CD4-positive, alpha-beta T cell treated with Interleukin-2 at 100 ng/mL for 4 hours (primary cell): ENCODE measurements at places on chromosomes 13 and 19.

DNA sequence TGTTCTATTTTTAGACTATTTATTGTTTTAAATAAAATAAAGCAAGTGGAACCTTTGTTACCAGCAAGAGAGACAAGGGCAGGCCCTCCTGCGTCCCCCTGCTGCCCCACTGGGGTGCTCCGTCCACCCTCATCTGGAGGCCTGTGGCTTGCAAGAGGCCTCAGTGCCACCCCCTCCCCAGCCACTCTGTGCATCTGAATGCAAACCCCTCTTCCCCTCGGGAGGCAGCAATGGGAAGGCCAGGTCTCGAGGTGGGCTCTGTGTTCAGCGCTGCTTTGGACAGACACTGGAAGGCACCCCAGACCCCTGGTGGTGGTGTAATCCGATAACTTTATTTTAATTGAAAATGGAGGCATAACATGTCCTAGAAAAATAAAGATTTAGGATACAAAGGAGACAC is 4.6 kb downstream of the SIX5 start:
- DNase-seq: no peak

DNA sequence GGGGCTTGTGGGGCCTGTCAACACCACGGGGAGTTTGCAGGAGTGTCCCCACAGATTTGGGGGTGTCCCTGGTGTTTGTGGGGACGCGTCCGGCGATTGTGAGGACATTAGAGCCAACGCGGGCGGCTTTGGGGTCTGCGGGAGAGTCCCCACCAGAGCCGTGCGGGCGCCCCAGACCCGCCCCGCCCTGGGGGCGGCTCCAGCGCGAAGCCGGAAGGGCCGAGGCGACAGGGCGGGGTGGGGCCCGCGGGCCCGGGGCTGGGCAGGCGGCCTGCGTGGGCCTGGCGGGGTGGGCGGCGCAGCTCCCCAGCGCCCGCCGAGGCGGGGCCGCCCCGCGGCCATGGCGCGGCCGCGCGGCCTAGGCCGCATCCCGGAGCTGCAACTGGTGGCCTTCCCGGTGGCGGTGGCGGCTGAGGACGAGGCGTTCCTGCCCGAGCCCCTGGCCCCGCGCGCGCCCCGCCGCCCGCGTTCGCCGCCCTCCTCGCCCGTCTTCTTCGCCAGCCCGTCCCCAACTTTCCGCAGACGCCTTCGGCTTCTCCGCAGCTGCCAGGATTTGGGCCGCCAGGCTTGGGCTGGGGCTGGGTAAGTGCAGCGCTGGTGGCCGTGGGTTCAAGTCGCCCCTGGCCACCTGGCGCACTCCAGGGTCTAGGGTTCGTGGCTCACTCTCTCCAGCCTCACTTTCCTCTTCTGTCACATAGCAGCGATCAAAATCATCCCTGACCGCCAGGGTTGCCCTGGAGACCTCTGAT is 10.3 kb downstream of the PDE4A start:
- no peak for DNase-seq

GRCh38 chr19:48770266-48770665 is 14.9 kb downstream of the FGF21 start:
- DNase-seq: no peak

DNA sequence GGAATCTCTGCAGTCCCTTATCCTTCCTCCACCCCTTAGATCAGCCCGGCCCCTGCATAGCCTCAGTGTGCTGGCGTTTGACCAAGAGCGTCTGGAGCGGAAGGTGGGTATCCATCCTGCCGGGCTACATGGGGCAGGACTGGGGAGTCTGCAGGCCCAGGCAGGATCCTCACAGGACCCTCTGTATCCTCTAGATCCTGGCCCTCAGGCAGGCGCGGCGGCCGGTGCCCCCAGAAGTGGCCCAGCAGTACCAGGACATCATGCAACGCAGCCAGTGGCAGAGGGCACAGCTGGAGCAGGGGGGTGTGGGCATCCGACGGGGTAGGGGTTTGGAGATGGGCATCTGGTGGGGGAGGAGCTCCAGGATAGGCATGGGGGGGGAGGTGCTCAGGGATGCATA is 8.9 kb downstream of the PODNL1 start:
- no peak for DNase-seq

- no peak for DNase-seq
These were observed 112.1 kb downstream of the LACC1 start for GRCh38 chr13:43991773-43992201.

GRCh38 chr13:102708211-102708610 is 13.4 kb upstream of the METTL21C start:
- DNase-seq: no peak

GRCh38 chr13:79642596-79642995 is 161.6 kb downstream of the NDFIP2 start:
- no peak for DNase-seq

- no peak for DNase-seq
These were observed 252.2 kb upstream of the SLITRK6 start for GRCh38 chr13:86051134-86052103.

DNA sequence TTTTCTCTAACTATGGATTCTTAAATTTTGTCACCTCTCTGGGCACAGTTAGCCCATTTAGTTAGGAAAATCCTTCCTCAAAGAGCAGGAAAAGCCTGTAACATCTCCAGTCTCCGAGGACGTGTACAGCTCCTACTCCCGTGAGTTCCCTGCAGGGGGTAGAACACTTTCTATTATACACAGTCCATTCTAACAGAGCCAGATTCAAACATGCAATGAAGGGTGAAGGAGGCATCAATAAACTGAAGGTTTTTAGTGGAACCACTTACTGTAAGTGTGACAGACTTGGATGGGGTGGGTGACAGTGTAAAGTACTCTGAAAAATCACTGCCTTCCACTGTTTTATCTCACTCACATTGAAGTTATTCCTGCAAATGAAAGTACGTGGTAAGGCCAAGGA is 204.7 kb upstream of the DACH1 start:
- no peak for DNase-seq

DNA sequence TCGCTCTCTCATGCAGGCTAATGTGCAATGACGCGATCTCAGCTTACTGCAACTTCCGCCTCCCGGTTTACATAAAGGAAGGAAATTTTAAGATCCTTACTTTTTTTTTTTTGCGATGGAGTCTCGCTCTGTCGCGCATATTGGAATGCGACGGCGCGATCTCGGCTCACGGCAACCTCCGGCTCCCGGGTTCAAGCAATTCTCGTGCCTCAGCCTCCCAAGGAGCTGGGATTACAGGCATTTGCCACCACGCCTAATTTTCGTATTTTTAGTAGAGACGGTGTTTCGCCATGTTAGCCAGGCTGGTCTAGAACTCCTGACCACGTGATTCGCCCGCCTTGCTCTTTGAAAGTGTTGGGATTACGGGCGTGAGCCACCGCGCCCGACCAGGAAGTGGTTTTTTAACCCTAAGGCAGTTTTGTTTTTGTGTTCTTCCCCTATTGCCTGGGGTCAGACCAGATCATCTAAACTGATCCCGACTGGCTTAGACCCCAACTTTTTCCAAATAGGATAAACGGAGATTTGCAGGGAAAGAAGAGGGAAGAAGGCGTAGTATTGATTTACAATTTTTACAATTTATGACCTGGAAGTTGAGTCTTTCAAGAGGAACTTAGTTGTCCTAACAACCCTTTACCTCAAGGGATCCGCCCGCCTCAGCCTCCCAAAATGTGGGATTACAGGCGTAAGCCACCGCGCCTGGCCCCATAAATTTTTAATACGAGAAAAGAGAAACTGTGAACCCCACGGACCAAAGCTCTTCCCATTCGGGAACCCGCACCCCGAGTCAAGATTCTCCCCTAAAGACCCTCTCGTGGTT is 142.0 kb downstream of the ZNF737 start:
- DNase-seq: peak; percentile 31
